ENCODE measurements at places on chromosomes 13 and 19.

DNA sequence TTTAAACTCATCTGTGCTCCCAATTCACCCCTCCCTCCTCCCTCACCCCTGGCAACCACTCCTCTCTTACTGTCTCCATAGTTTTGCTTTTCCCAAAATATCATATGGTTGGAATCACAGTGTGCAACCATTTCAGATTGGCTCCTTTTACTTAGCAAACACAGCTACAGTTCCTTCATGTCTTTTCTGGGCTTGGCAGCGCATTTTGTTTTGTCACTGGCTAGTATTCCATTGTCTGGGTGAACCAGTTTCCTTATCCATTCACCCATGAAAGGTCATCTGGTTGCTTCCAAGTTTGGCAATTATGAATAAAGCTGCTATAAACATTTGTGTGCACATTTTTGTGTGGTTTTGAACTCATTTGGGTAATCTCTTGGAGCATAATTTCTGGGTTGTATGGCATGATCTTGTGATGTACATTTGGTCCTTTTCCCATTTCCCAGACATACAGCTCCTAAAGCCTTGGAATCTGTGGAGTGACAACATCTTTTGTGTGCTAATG lies 23.9 kb upstream of the GAS6 start:
- no peak for DNase-seq

DNA sequence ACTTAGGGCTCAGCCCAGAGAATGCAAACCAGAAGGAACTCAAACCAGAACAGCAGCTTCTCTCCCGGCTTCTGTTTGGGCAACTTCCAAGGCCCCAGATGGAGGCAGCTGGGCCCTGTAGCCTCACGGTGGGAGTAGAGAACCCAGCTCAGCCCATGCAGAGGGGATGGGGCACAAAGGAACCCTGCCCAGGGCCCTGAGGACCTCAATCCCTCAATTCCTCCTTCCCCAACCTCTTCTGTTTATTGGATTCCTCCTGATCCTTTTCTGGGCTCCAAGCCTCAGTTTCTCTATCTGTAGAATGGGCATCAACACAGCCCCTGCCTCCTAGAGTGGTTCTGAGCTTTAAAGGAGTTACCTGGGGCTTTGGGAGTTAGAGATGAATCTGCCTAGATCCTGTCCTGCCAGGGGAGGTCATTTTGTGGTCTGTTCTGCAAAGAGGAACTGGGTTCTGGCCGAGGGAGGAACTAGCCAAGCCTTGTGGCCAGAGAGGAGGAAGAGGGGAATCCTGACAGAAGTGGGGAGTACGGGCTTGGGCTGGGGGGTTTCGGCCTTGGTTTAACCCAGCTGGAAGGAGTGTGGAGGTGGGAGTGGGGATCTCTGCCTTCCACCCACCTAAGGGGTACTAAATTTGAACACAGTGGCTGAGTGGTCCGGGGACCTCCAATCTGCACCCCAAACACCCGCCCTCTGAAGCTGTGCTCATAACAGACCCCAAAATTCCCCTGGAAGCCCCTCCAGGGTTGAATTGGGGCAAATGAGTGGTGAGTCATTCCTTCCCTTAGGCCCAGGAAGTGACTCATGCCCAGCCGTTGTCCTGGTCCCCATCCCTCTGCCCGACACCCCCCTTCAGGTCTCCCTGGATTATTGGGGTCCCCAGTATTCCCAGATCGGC lies 2.7 kb downstream of the ADGRE5 start:
- no peak for DNase-seq

GRCh38 chr19:2358548-2359173 lies 1.4 kb upstream of the TMPRSS9 start:
- DNase-seq = no peak

GRCh38 chr13:111968336-111969010 lies 98.5 kb upstream of the SOX1 start:
- no peak for DNase-seq

- DNase-seq = no peak
Measured at GRCh38 chr13:31096654-31097302, 64.9 kb downstream of the HSPH1 start.

- no peak for DNase-seq
Measured at GRCh38 chr13:109790942-109791605, 4.7 kb upstream of the IRS2 start.

Measured in liver (tissue), 10 donors.